ENCODE measurements at places on chromosomes 11 and 22.

DNA sequence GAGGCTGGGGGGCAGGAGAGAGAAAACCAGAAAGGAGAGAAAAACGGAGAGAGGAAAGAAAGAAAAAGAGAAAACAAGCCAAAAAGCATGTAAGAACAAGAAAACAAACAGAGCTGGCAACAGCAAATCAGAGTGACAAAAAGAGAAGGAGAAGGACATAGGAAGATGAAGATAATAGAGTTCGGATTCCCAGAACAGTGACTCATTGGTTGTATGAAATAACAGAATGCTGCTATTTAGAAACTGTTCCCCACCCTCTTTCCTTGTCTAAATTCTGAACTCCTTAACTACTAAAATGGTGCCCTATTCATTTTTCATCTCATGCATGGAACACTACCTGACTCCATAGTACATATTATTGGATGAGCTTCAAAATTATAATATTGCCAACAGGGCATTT, 317.4 kb downstream of the C11orf87 start:
- DNase-seq = no peak

DNA sequence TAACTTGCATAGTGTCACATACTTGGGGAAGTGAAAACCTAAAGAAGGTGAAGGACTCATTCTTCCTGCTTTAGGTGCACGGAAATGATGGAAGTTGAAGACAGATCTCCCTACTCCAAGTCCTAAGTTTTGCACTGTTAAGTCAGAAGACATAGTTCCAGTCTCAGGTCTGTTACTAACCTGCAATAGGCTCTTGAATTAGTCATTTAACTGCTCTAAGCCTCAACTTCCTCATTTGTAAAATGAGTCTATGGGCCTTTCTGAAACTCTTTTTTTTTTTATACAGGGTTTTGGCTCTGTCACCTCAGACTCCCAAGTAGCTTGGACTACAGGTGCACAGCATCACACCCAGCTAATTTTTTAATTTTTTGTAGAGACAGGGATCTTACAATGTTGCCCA, 30.8 kb upstream of the POU2AF1 start:
- DNase-seq = no peak

DNA sequence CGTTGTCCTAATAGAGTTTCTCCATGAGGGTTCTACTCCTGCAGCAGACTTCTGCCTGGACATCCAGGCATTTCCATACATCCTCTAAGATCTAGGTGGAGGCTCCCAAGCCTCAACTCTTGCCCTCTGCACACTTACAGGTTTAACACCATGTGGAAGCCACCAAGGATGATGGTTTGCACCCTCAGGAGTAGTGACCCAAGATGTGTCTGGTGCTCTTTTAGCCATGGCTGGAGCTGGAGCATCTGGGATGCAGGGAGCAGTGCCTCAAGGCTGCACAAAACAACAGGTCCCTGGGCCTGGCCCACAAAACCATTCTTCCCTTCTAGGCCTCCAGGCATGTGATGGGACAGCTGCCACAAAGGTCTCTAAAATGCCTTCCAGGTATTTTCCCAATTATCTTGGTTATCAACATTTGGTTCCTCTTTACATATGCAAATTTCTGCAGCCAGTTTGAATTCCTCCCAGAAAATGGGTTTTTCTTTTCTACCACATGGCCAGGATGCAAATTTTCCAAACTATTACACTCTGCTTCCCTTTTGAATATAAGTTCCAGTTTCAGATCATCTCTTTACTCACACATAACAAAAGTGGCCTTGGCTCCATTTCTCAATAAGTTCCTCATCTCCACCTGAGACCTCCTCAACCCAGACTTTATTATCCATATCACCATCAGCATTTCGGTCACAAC, 69.5 kb upstream of the GNAZ start:
- no peak for DNase-seq

- no peak for DNase-seq
These were observed 4.8 kb downstream of the PIM3 start for GRCh38 chr22:49965091-49966040.
